ENCODE measurements at places on chromosomes 5 and 9.

GRCh38 chr9:6945816-6946215, 188.0 kb downstream of the KDM4C start:
- no peak for DNase-seq

GRCh38 chr5:159657298-159657697, 259.0 kb upstream of the ADRA1B start:
- DNase-seq, result no peak

- no peak for DNase-seq
Measured at GRCh38 chr9:37200433-37201005, 80.1 kb downstream of the ZCCHC7 start.

- no peak for DNase-seq
Measured at GRCh38 chr5:88238732-88239131, 29.9 kb downstream of the TMEM161B start.

DNA sequence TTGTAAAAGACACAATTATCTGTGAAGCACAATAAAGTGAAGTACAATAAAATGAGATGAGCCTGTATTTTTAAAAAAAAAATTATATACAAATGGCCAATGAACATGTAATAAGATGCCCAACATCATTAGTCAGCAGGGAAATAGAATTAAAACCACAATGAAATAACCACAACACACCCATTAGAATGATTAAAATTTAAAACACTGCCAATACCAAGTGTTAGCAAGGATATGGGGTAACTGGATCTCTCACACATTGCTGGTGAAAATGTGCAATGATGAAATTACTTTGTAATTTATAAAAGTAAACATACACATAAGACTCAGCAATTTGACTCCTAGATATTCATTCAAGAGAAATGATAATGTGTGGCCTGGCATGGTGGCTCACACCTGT, 62.8 kb downstream of the SHOC1 start:
- DNase-seq, result no peak

GRCh38 chr5:164355267-164355830, 849.9 kb downstream of the MAT2B start:
- DNase-seq, result no peak

- no peak for DNase-seq
Measured at GRCh38 chr5:2863133-2863532, 111.7 kb upstream of the IRX2 start.

DNA sequence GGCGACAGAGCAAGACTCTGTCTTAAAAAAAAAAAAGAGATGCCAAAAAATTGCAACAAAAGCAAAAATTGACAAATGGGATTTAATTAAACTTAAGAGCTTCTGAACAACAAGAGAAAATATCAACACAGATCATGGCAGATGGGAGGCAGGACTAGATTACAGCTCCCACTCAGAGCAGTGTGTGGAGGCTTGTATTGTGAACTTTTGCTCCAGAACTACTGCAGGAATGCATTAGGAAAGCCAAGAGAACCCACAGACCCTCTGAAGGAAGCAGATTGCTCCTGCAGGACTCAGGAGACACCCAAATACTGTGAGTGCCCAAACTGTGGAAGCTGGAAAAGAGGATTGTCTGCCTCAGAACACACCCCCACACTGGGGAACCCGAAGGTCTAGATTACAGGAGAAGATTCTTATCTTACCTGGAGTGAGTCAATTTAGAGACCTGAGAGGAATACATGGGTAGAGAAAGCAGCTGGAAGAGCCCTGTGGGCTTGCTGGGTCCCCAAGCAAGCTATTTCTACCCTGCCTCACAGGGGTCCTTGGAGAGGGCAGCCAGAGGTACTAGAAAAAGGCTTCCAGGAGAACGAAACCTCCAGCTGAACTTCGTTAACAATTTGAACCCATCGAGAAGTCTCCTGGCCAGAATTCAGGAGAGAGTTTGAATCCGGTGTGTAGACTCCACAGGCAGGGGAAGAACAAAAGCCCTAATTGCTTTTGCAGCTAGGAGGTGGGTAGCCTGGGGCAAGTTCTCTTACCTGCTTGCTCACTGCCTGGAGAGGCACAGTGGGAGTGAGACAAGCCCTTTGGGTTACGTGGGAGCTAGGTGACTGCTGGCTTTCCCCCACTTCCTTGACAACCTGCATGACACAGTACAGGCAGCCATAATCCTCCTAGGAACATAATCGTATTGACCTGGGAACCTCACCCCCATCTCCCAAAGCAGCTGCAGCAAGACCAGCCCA, 593.4 kb upstream of the RGMB start:
- DNase-seq, result no peak

GRCh38 chr5:169944115-169944514, 36.2 kb downstream of the INSYN2B start:
- no peak for DNase-seq

DNA sequence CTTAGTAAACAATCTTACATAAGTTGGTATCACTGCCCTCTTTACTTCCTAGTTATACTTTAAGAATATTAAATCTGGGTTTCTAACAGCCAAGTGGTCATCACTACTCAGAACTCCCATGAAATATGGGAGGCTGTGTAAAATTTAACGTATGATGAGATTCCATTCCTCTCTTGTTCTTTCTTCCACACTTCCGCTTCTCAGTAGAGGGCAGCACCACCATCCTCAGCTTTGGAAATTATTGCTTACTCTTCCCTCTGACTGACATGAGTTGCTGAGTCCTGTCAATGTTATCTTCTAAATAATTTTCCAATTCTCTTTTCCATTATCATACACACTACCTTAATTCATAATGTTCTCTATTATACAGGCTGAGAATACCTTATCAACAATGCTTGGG, 194.0 kb downstream of the RFX3 start:
- DNase-seq, result peak; percentile 26

GRCh38 chr5:179298181-179298993, 46.9 kb downstream of the ADAMTS2 start:
- DNase-seq, result no peak

- no peak for DNase-seq
Measured at GRCh38 chr9:120971938-120972337, 45.3 kb upstream of the TRAF1 start.

DNA sequence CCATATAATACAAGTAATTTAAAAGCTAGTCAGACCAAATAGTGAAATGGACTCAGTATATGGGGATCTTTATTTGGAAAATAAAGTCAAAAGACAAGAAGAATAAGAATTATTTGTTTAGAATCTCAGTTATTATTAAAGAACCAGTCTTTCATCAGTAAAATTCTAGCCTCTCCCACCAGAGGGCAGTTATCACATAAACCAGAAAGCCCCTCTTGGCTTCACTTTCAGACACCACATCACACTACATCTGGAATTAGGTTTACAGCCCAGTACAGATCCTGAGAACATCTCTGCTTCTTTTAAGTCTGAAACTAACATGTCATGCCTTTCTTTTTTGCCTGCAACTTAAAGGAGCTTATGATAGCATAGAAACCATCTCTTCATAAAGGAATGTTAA, 12.2 kb upstream of the HSPB3 start:
- DNase-seq, result peak; percentile 57

DNA sequence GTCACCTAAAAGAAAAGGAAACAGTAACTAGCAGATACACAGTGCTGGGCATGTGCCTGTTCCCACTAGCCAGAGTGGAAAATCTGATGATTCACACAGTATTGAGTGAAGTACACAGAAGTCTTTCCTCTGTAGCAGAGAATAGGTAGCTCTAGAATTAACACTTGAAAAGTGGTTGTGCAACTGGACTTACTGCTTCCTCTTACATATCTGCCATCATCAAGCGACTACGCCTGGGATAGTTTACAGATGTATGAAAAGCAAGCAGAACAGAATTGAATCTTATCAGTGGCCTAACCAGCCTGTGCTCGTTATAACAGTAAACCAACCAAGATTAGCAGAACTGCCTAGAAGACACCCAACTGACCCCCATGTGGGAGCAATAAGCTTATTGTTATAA, 130.6 kb downstream of the DTWD2 start:
- DNase-seq, result no peak

- DNase-seq, result peak; percentile 83
Measured at GRCh38 chr5:135834639-135835529, at the start of gene SLC25A48. SLC25A48 (plus strand) TSS chr5:135834663; CDS start chr5:135834848, 185 bp downstream.

GRCh38 chr9:92954049-92954861, 6.9 kb downstream of the FGD3 start:
- DNase-seq, result no peak

GRCh38 chr5:6289239-6289638, 89.1 kb downstream of the MED10 start:
- DNase-seq, result no peak

- no peak for DNase-seq
Measured at GRCh38 chr5:485113-485945, 38.9 kb downstream of the SLC9A3 start.

DNA sequence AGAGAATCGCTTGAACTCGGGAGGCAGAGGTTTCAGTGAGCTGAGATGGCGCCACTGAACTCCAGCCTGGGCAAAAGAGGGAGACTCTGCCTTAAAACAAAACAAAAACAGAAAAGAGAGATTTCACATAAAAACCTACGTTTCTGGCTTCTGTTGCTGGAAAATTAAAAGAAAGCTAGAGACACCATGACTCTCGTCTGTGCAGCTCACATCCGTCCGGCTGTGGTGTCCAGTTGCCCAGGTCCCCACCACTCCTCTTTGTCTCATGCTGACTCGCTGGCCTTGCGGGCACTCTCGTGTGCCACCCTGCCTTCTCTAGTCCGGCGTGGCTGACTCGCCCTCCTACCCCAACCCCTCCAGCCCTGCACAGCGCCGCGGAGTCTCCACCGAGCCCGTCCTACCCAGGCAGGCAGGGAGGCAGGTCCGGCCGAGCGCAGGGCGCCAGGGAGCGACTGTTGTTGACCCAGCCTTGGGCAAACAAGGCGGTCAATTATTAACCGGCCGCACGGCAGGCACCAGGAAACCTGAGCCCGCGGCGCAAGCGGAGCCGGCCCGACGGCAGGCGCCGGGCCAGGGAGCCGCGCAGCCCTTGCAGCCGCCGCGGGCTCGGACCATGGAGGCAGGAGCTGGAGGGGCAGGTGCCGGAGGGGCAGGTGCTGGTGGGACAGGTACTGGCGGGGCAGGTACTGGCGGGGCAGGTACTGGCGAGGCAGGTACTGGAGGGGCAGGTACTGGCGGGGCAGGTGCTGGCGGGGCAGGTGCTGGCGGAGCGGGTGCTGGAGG, at the start of gene PRRT1B:
Gene PRRT1B (plus strand): TSS at position 521 of the 783 bp plus-strand sequence. CDS start 93 bp downstream, at position 614.
- peak; percentile 94 for DNase-seq

DNA sequence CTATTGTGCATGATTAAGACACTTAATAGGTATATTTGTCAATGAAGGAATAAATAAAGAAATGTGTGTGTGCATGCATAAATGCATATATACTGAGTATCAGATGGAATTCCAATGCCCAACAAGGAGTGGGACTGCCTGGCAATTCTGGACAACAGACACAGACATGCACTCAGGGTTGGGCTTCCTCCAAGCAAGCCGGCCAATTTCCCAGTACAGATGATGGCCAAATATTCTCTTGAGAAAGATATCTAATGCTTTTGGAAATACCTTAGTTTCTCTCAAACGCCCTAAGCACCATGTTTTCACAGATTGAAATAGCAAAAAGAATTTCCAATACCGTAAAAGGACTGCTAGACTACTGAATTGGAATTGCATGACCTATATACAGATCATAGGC, 11.1 kb downstream of the FTMT start:
- DNase-seq, result no peak

Data from Caco-2 (cell line).